ENCODE measurements at places on chromosomes 7 and 10.

DNA sequence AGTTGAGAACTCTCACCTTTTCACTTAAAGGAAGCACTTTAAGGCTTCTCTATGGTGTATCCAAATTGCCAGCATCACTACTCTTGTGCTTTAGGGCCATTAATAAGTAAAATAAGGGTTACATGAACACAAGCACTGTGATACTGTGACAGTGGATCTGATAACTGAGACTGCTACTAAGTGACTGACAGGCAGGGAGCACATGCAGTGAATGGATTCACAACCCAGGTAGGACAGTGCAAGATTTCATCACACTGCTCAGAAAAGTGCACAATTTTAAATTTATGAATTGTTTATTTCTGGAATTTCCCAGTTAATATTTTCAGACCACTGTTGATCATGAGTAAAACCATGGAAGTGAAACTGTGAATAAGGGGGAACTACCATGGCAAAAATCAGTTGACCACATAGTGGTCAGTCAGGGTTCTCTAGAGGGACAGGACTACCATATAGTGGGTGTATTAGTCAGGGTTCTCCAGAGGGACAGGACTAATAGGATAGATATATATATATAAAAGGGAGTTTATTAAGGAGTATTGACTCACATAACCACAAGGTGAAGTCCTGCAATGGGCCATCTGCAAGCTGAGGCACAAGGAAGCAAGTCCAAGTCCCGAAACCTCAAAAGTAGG is 20.9 kb upstream of the CYP51A1 start:
- H3K27me3 ChIP-seq: no peaks in the 10 kb centered on the region
- H3K36me3 ChIP-seq: no peaks in the 10 kb centered on the region
- no peak overlapping the region for H3K4me3 ChIP-seq
- no peak overlapping the region for H3K27ac ChIP-seq

DNA sequence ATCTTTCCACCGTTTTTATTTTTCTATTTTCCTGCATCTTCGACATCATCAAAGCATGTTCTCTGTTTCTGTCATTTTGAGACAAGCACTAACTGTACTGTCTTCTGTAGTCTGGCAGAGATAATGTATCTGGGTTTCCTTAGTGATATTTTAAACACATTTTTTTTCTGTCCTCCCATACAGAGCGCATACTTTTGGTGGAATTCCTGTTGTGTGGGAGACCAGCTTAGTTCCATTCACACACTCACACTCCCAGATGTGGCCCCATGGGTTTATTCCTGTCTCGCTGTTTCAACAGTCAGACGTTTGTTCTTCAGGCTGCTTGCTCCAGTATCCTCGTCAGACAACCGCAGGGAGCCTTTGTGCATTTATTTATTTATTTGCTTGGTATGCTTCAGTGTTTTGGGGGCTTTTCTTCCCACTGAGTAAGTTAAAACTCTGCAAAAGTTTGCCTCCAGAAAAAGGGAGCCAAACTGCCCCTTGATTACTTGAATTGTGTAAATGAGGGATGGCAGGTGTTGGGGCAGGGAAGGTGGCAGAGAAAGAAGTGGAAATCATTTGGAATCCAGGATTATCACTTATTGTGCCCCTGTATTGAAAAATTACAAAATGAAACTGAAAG is 456.8 kb upstream of the KLF6 start:
- H3K4me3 ChIP-seq: no peak overlapping the region
- H3K4me1 ChIP-seq: no peaks in the 10 kb centered on the region
- H3K27ac ChIP-seq: no peak overlapping the region
- H3K36me3 ChIP-seq: no peaks in the 10 kb centered on the region
- H3K27me3 ChIP-seq: no peaks in the 10 kb centered on the region

- no peaks in the 10 kb centered on the region for H3K27me3 ChIP-seq
- peaks cover 2% of the 10 kb centered on the region for H3K4me1 ChIP-seq
- no peaks in the 10 kb centered on the region for H3K36me3 ChIP-seq
- no peak for DNase-seq
Observed at GRCh38 chr10:104067525-104067924, 18.2 kb downstream of the COL17A1 start.

DNA sequence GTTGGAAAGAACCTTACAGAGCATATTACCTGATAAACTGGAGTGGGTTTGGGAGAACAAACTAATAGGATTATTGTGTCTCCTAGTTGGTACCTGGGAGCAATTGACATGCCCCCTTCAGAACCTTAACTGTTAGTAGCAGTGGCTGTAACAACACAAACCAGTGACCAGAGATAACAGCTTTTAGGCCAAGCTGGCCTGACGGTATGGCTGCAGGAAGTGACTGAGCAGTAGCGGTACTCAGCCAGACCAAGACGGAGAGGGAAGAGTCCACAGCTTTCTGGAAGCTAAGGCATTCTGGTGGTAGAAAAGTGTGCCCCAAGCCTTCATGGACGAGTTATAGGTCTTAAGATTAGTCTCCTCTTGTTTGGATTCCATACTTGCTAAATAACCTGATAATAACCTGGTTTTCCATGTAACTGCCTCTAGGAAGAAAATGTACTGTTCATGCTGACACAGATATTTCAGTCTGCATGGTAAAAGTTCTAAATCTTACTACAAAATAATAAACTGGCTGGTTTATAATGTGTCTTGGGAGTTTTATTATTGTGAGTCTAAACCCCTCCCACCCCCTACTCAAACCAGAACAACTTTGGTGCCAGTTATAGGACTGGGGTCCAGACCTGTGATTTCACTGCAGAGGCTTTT is 11.3 kb downstream of the NOLC1 start:
- H3K4me1 ChIP-seq: no peaks in the 10 kb centered on the region
- no peak for DNase-seq
- H3K36me3 ChIP-seq: peaks cover 58% of the 10 kb centered on the region
- no peak overlapping the region for H3K4me3 ChIP-seq

DNA sequence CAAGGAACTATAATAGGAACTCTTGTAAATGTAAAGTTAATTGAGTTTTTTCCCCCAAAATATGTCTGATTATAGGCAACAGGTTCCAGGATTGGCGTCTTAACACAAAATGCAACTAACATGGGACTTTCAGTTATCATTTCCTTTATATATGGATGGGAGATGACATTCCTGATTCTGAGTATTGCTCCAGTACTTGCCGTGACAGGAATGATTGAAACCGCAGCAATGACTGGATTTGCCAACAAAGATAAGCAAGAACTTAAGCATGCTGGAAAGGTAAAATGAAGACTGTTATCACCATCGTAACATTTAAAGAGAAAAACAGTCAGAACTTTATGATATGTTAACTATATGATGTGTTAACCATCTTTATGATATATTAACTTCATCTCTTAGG is 63.7 kb downstream of the SP8 start:
- H3K27me3 ChIP-seq: no peaks in the 10 kb centered on the region
- H3K27ac ChIP-seq: no peak overlapping the region
- DNase-seq: no peak
- H3K36me3 ChIP-seq: no peaks in the 10 kb centered on the region
- H3K4me1 ChIP-seq: no peaks in the 10 kb centered on the region

DNA sequence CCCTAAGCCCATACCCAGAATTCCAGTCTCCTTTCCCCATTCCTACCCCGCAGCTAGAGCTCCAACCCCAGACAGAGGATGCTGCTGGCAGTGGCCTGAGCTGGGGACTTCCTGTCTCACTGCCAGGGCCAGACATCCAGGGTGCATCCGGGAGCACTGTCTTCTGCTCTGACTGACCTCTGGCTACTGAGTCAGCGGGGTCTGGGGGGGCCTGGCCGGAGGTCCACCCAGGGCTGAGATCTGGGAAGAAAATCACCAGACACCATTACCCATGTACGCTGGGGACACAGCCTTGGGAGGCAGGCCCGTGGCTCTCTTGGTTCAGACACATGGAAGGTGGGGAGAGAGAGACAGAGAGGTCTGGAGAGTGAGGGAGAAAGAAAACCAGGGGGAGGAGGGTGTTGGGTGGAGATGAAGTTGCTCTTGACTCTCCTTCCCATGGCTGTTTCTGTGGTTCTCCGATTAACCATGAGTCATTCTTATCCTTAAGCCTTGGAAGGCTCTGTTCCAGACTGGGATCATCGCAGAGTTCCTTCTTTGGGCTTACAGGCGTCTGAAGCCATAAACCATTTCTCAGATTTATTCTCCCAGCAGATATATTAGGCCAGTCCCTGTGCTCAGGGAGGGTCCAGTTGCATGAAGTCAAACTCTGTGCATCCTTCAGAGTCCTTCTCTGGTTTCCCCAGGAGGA is 23.6 kb downstream of the TSPAN15 start:
- no peaks in the 10 kb centered on the region for H3K27me3 ChIP-seq
- no peak for DNase-seq
- H3K27ac ChIP-seq: no peak overlapping the region
- no peaks in the 10 kb centered on the region for H3K4me1 ChIP-seq
- H3K36me3 ChIP-seq: no peaks in the 10 kb centered on the region
